Tibial nerve (tissue), 4 donors: ENCODE measurements at places on chromosomes 7 and 10.
A peak's percentile ranks its signal among the peaks of the same experiment; 100 is the strongest.

GRCh38 chr10:17085011-17085725 is 44.4 kb downstream of the CUBN start:
- no peaks in the 10 kb centered on the region for H3K27me3 ChIP-seq
- no peaks in the 10 kb centered on the region for H3K36me3 ChIP-seq
- H3K4me1 ChIP-seq, result no peaks in the 10 kb centered on the region
- no peak overlapping the region for H3K27ac ChIP-seq

GRCh38 chr10:125113691-125114371 is 46.5 kb downstream of the CTBP2 start:
- peak; percentile 36 for DNase-seq
- no peaks in the 10 kb centered on the region for H3K36me3 ChIP-seq
- peaks cover 14% of the 10 kb centered on the region for H3K4me1 ChIP-seq
- no peak overlapping the region for H3K4me3 ChIP-seq

DNA sequence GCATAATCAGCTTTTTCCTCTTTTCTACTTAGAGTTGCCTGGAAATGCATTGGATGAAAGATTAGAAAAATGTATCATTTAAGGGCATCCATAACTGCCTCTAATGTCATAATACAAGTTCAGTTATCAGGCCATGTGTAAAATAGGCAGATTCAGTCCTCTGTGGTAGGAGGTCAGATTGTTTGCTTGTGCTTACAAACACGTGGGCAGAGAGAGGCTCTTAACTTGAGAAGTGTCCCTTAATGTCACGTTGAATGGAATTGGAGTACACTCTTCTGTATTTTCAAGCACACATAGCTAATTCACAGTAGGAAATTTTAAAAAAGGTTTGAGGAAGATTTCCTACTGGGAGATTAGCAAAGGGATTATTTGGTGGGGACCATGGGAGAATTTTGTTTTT is 359.8 kb upstream of the MTPN start:
- H3K36me3 ChIP-seq, result no peaks in the 10 kb centered on the region
- H3K27me3 ChIP-seq, result no peaks in the 10 kb centered on the region
- DNase-seq, result no peak
- no peaks in the 10 kb centered on the region for H3K4me1 ChIP-seq
- no peak overlapping the region for H3K4me3 ChIP-seq
- no peak overlapping the region for H3K27ac ChIP-seq

DNA sequence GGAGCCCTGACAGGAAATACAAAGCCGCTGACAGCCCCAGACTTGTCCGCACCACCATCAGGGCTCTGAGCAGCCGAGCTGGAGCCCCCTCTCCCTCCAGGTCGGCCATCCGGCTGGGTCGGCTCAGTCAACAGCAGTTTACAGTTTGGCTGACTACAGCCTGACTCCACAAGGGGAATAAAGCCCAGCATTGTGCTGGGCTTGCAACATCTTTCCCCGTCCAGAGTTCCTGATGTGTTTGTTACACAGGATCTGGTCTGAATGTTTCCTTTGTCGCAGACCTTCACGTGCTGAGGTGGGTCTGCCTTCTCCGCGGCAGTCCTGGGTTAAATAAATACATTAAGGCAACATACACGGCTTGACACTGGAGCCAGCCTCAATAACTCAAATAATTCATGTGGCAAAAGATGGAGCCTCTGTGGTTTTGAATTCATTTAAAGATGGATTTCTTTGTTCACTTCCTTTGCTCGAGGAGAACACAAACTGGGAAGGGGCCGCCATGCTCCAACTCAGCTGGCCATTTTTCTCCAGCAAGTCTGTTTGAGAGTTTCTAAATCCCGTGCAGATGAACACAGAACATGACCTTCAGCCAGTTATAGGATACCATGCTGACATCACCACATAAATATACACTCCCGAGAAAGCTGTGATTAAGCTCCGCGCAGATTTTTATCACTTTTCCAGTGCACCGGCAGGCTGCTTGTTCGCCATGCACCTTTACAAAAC is 192.1 kb downstream of the WDR11 start:
- H3K27me3 ChIP-seq, result no peaks in the 10 kb centered on the region
- DNase-seq, result no peak
- H3K4me3 ChIP-seq, result no peak overlapping the region
- H3K36me3 ChIP-seq, result no peaks in the 10 kb centered on the region
- H3K4me1 ChIP-seq, result no peaks in the 10 kb centered on the region

DNA sequence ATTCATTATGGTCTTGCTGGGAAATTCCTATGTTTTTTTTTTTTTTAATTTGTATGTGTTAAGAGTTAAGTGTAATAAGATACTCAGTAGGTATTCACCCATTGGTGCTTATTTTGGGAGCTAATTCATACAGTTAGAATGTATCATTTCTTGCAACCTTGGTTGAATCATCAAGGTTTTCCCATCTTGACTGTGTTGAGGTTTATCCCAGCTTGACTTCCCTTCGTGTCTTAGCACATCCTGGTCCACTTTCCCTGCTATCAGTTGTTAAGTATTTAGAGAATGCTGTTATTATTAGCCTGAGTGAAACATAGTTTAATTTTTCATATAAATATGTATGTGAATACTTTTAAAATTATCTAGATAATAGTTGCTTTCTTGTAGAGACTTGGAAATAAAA is 20.8 kb downstream of the RALA start:
- no peaks in the 10 kb centered on the region for H3K4me1 ChIP-seq
- no peak for DNase-seq
- no peaks in the 10 kb centered on the region for H3K36me3 ChIP-seq
- no peaks in the 10 kb centered on the region for H3K27me3 ChIP-seq
- no peak overlapping the region for H3K27ac ChIP-seq

GRCh38 chr10:16995867-16996529 is 133.6 kb downstream of the CUBN start:
- H3K27me3 ChIP-seq, result no peaks in the 10 kb centered on the region
- DNase-seq, result no peak
- no peak overlapping the region for H3K4me3 ChIP-seq

- H3K4me3 ChIP-seq, result no peak overlapping the region
- H3K4me1 ChIP-seq, result no peaks in the 10 kb centered on the region
- no peaks in the 10 kb centered on the region for H3K36me3 ChIP-seq
- no peaks in the 10 kb centered on the region for H3K27me3 ChIP-seq
- DNase-seq, result no peak
Measured at GRCh38 chr10:128414568-128414967, 288.3 kb upstream of the MKI67 start.

- H3K4me1 ChIP-seq, result no peaks in the 10 kb centered on the region
- no peak overlapping the region for H3K4me3 ChIP-seq
- H3K27ac ChIP-seq, result no peak overlapping the region
- H3K36me3 ChIP-seq, result no peaks in the 10 kb centered on the region
- no peaks in the 10 kb centered on the region for H3K27me3 ChIP-seq
Measured at GRCh38 chr10:3708852-3709251, 76.2 kb downstream of the KLF6 start.

DNA sequence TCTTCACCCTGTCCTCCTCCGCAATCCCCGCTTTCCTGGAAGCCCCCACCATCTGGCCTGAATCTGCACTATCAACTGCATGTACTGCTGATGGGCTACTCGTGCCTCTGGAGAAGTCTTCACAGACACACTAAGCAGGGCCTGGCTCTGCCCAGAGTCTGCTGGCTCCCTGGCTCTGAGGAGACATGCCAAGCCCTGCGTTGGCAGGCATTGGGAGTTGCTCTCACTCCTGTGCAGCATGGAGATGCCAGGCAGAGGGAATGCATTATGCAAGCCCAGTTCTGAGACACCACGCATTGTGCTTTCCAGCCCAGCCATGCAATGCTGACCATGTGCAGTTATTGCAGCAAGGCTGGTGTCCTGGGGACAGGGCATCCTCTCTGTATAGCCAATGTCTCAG is 314.6 kb downstream of the CXCL12 start:
- H3K27me3 ChIP-seq, result no peaks in the 10 kb centered on the region
- H3K36me3 ChIP-seq, result no peaks in the 10 kb centered on the region
- no peak overlapping the region for H3K4me3 ChIP-seq
- H3K4me1 ChIP-seq, result no peaks in the 10 kb centered on the region

DNA sequence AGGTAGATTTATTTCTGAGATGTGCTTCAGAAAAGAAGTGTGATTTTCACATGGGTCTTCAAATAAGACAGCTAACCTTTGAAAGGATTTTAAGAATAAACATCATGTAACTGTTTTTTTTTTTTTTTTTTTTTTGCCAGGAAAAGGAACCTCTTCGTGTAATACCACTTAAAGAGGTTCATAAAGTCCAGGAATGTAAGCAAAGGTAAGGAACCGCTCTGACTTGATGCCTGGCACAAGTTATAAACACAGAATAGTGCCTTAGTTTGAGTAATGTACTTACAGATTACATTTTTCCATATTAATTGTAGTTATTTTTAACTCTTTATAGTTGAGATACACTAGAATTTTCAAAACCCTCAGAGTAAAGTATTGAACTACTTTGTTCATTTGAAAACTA is 30.4 kb upstream of the ARMS2 start:
- no peak for DNase-seq
- H3K36me3 ChIP-seq, result no peaks in the 10 kb centered on the region
- peaks cover 32% of the 10 kb centered on the region for H3K4me1 ChIP-seq
- H3K27me3 ChIP-seq, result no peaks in the 10 kb centered on the region
